ENCODE measurements at places on chromosomes 12 and 14.

GRCh38 chr14:68231898-68232297 is 412.3 kb downstream of the RAD51B start:
- H3K27ac ChIP-seq = peak overlapping the region; percentile 41
- no peak overlapping the region for H3K4me3 ChIP-seq
- H3K4me1 ChIP-seq = peaks cover 5% of the 10 kb centered on the region
- H3K36me3 ChIP-seq = no peaks in the 10 kb centered on the region

- no peak overlapping the region for H3K27ac ChIP-seq
- DNase-seq = no peak
- no peaks in the 10 kb centered on the region for H3K27me3 ChIP-seq
- peaks cover 57% of the 10 kb centered on the region for H3K36me3 ChIP-seq
- no peak overlapping the region for H3K4me3 ChIP-seq
Observed at GRCh38 chr12:56143217-56143616, 9.2 kb upstream of the MYL6B start.

- H3K4me1 ChIP-seq = peaks cover 43% of the 10 kb centered on the region
- no peaks in the 10 kb centered on the region for H3K36me3 ChIP-seq
- peak; percentile 76 for DNase-seq
- no peak overlapping the region for H3K27ac ChIP-seq
- H3K4me3 ChIP-seq = peak overlapping the region; percentile 39
Observed at GRCh38 chr14:94768521-94769390, 1.2 kb downstream of the GSC start.

DNA sequence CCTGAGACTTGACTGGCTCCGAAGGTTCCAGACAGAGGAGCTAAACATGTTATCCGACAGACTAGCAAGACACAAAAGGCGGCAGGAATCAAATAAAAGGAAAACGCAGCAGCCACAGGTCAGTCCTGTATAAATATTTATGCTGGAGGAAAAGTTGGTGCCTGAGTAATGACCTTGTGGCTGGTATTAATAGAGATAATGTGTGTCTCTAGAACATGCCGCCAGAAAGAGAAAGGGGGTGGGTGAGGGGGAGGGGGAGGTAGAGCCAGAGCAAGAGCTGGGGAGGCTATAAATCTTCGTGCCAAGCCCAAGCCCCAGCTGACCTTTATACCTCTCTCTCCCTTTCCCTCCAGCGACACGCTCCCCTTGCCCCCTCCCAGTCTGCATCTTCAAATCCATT is 590.4 kb downstream of the MED13L start:
- no peaks in the 10 kb centered on the region for H3K27me3 ChIP-seq
- H3K4me1 ChIP-seq = no peaks in the 10 kb centered on the region
- H3K27ac ChIP-seq = no peak overlapping the region
- DNase-seq = no peak

GRCh38 chr14:33040372-33041140 is 101.9 kb downstream of the NPAS3 start:
- H3K27me3 ChIP-seq = no peaks in the 10 kb centered on the region
- DNase-seq = no peak
- H3K27ac ChIP-seq = no peak overlapping the region
- H3K4me3 ChIP-seq = no peak overlapping the region

Measured in H1 (cell line).